ENCODE measurements at places on chromosomes 7 and 10.

DNA sequence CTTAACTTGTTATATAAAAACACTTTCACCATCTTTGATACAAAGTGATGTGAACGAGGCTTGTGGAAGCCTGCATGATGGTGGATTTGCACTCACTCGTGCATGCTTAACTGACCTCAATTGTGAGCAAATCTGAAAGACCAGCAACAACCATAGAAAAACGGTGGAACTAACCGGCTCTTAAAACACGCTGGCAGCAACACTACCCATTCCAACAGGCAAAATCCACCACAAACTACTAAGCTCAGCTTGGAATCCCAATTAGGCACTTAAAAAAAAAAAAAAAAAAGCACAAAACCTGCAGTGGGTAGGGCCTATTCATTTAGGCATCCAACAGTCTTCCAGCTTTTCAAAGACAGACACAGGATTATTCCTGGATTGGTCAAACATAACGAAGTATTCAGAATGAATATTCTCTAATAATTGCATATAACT lies 1.8 kb downstream of the GDI2 start:
- no peak for DNase-seq

GRCh38 chr10:97771913-97772823 lies at the start of gene SFRP5:
Gene SFRP5, minus strand, starts transcription at chr10:97771999. Its CDS starts 166 bp downstream, at chr10:97771833.
- no peak for DNase-seq

DNA sequence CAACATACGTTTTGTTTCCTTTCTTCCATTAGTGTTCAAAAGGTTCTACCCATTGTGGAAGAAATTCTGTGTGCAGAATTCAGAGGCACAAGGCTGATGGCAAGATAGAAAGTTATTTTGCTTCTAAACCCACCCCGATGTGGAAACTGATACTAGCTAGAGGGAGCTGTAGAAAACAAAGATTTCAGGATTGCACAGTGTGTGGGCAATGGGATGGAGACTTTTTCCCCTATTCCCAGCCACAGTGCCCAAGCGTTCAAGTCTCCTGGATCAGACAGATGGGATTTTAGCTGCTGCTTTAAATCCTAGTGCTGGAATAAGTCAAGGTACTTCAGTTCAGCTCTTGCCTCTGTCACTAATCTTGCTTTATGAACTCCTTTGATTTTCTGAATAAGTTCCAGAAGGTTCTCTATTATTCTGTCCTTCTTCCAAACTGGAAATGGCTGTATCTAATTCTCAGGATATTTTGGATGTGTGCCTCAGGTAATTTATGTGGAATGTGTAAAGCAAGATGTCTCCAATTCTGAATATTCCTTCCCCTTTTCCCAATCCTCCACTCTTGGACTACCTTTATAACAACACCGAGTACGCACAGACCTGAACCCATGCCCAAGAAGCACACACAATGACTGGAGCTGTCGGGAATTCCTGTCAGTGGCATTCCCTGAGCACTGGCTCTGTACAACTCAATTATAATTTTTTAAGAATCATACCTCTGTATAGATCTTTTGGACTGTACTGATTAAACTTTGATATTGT lies 473.0 kb downstream of the PLXDC2 start:
- no peak for DNase-seq

DNA sequence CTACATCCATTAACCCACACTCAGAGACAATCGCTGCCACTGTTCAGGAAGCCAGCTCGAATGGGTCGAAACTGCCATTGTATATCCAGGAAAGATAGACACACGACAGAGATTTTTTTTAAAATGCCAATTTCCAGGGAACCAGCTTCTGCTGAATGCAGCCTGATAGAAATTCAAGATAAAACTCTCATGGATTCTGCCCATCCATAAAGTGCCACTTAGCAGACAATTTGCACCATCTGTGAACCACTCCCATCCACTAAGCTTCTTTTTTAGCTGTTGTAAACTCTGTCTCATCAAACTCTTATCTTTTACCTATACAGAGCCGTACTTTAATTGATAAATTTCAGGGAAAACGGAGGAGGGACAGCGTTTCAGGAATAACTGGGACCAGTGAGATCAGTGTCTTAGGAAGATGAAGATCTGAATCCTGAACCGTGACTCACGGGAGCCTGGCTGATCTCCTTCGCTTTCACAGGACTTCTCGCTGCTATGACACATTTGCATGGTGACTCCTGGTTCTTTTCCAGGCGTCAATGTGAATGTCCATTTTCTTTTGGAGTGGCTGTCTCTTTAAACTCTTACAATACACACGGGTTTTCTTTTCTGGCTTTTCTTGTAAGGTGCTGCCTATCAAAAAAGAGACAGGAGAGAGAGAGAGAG lies 103.4 kb downstream of the FAM204A start:
- no peak for DNase-seq

- DNase-seq = no peak
These were observed 191.9 kb downstream of the ELFN1 start for GRCh38 chr7:1861799-1862458.

DNA sequence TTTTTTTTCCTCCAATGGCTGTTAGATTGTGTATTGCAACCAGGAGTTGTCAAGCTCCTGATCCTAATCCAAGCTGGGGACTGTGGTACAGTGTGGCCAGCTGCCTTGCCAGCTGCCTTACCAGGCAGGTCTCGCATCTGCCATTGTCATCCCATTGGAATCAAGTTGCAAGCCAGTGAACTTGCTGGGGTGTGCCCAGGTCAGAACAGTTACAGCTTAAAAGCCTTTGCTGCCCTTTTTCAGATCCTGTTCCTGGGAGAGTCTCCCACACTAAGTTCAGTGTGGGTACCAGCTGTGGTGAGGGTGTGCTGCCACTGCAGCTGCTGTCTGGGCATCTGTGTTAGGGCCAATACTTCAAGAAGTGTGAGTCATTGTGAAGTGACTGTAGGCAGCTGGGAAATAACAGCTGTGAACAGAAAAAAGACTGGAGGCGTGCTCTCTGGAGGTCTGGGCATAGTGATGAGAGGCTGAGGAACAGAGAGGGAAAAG lies 72.8 kb downstream of the CCNY start:
- DNase-seq = no peak

- DNase-seq = no peak
These were observed 167.0 kb downstream of the PON1 start for GRCh38 chr7:95157381-95157780.

DNA sequence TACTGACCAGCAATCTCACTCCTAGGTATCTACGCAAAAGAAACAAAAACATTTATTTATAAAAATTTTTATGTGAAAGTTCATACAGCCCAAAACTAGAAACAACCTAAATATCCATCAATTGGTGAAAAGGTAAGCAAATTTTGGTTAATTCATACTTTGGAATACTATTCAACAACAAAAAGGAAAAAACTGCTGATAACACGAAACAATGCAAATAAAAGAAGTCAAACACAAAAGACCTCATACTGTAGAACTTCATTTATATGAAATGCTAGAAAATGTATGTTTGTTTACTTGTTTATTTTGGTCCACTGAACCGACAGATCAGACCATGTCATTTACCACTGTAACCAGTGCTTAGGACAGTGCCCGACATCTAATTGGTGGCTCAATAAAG lies 60.3 kb downstream of the USP6NL start:
- no peak for DNase-seq

DNA sequence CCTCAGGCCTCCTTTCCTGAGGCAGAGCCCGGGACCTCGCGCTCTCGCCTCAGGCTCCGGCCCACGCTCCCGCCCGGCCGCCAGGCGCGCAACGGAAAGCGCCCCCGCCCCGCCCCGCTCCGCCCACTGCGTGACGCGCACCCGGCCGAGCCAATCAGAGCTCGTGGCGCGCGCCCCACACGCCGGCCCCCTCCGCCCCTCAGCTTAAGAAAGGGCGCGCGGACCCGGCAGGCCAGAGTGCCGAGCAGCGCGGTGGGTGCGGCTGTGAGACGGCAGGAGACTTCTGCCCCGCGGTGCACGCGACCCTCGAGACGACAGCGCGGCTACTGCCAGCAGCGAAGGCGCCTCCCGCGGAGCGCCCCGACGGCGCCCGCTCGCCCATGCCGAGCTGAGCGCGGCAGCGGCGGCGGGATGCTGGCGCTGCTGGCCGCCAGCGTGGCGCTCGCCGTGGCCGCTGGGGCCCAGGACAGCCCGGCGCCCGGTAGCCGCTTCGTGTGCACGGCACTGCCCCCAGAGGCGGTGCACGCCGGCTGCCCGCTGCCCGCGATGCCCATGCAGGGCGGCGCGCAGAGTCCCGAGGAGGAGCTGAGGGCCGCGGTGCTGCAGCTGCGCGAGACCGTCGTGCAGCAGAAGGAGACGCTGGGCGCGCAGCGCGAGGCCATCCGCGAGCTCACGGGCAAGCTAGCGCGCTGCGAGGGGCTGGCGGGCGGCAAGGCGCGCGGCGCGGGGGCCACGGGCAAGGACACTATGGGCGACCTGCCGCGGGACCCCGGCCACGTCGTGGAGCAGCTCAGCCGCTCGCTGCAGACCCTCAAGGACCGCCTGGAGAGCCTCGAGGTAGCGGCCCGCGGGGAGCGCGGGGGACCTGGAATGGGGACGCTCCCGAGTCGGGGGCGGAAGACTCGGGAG lies at the start of gene NPTX2:
NPTX2 (plus strand) TSS at position 235 of the 909 bp plus-strand sequence; CDS start at position 412, 177 bp downstream.
- no peak for DNase-seq

GRCh38 chr7:48551652-48552051 lies 372.7 kb upstream of the CDC14C start:
- DNase-seq = no peak

DNA sequence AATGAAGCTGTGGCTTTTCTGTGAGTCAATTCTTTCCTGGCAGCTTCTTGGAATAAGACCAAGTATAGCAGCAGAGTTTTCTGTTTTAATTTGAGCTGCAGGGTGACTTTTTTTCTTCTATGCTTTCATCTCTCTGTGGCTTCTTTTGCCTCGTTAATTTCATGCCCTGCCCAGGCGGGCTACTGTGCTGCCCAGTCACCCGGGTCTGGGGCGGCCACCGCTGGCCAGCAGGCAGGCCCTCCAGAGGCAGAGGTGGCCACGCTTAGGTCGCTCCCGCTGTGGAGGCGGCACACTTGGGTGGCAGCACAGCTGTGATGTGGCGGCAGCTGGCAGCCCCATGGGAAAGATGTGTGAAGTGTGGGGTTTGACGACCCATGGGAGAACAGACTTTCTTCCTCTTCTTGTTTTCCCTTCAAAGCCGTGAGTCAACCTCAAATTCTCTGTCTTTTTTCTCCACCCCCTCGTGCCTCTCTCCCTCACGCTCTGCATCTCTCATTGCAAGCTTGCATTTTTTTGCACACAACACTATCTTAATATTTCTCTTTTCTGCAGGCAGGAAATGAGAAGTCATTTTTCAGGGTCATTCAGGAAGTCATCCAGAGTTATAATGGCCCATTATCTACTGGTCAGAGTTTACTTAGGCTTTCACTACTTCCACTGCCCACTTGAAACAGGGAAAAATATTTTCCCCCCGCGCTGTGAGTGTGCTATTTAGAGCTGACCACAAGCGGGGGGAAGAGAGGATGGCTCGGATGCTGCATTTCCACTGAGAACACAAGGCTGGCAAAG lies 67.8 kb downstream of the EGFR start:
- no peak for DNase-seq

DNA sequence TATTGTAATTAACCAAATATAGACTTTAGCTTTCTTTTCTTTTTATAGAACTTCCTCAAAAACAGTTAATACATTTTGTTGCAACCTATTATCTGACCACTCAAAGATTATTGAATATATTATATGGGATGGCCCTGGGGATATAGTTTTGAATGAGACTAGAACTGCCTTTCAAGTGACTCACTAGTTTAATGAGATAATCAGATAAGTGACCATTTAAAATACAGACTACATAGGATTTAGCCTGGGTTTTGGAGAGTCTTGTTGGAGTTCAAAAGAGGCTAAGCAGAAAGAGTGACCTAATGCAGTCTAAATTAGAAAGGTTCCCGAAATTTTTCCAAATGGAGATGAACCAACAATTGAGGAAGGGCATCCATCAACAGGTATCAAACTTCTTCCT lies 305.2 kb upstream of the ETV1 start:
- DNase-seq = no peak

DNA sequence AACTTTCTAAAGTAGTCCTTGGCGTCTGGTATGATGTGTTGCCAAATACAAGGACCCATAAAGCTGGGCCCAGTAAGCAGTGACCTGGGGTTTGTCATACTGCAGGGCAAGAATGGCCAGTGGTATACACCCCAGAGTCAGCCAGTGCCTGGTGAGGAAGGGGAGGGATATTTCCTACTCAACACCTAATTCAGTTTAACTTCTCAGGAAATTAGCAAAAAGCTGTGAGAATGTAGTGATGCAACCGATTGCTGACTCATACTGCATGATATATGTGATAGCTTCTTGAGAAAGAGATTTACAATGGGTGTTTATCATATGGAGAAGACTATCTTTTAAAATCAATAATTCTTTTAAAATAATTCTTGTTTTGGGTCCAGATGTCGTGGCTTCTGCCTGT lies 889.3 kb upstream of the CELF2 start:
- no peak for DNase-seq

- DNase-seq = no peak
These were observed 51.6 kb downstream of the ANK3 start for GRCh38 chr10:60338002-60338564.

- DNase-seq = no peak
These were observed 2.9 kb downstream of the BNIP3 start for GRCh38 chr10:131978851-131979250.

DNA sequence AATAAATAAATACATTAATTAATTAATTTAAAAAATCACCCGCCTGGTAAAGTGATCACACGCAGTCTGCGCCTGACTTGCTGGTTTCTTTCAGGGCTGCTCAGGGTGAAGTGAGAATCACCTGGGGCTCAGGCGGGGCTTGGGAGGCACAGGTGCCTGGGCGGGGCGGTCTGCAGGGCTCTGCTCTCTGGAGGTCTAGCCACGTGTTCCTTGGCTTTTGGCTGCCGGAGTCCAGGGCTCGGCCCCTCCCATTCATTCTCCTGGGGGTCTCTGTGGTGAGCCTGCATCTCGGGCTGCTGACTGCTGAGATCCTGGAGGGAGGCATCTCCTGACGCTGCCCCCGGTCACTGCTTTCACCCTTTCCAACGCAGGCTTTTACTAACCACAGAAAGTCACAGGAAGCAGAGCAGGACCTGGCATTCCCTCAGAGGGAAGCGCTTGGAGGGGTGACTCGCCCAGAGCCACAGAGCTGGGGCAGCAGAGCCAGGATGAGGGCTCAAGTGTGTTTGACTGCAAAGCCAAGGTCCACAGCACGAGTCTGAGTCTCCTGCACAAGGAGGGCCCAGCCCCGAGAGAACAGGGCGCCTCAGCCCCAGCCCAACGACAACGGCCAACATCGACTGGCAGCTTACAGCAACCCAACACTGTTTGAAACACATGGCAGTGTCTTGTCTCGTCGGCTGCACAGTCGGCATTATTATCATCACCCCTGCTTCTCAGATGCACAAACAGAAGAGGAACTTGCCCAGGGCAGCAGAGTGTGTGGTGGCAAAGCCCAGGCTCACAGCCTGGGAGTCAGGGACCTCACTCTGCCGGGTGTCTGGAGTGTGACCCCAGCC lies 22.4 kb upstream of the MNX1 start:
- DNase-seq = no peak

Measured in cerebellar nuclear complex (tissue), 1 donor.